NT2/D1 (cell line): ENCODE measurements at places on chromosomes 4 and X.
A peak's percentile ranks its signal among the peaks of the same experiment; 100 is the strongest.

- DNase-seq: no peak
Measured at GRCh38 chr4:2341261-2341841, 77.1 kb downstream of the ZFYVE28 start.

DNA sequence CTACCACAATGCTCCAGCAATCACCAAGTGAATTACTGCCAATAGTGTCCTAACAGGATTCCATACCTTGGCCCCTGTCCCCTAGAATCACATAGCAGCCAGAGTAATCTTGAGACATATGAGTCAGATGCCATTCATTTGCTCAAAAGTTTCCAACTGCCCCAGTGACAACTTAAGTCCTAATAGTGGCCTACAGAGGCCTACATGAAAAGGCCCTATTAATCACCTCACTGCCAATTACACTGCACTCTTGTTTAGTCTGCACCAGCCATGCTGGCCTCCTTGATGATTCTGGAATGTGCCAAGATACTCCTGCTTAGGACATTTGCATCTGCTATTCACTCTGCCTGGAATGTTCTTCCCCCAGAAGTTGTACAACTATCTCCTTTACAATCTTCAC, 130.7 kb downstream of the NR3C2 start:
- DNase-seq: no peak

DNA sequence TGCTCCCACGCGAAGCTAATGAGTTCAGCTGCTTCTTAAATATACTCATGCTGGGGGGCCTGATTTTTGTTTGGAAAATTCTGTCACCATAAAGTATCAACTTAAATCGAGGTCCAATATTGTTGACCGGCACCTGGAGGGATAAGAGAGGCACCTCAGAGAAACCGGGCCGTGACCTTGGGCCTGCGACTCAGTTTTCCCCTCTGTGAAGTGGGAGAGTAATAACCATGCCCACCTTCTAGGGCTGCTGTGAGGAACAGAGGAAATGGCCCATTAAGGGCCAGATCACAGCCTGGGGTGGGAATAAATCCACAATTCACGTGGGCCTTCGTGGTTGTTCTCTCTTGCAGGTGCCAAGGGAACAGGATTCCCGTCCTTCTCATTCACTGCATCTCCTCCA, 39.4 kb downstream of the ZBTB49 start:
- DNase-seq: no peak

DNA sequence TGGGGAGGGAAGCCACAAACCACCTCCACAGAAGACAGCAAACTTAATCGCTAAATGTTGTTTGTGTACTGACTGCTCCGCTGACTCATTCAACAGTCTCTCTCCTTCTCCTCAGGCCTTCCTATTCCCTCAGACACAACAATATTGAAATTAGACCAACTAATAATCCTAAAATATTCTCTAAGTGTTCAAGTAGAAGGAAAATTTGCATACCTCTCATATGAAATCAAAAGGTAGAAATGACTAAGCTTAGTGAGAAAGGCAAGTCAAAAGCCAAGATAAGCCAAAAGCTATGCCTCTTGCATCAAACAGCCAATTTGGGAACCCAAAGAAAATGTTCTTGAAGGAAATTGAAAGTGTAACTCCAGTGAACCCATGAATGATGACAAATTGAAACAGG, 75.7 kb upstream of the ARHGAP24 start:
- no peak for DNase-seq

DNA sequence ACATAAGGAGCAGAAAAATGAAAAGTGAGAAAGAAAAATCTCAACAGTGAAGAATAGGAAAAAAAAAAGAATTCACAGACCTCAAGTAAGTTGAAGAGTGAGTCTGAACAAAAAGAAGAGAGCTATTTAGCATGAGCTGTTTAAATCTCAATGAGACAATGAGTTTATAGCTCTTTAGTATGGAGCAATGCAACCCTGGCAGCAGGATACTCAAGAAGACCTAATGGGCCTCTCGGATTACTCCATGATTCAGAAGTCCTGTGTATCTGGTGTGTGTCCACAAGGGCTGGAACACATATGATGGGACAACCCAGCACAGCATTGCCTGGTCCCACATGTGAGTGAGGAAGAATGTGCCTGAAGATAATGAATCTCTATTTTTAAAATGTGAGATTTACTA, 563.1 kb upstream of the INTU start:
- peak; percentile 22 for DNase-seq

GRCh38 chr4:60945641-60946040, 254.5 kb upstream of the ADGRL3 start:
- DNase-seq: no peak

GRCh38 chrX:110341189-110342035, 17.2 kb upstream of the RTL9 start:
- DNase-seq: no peak

DNA sequence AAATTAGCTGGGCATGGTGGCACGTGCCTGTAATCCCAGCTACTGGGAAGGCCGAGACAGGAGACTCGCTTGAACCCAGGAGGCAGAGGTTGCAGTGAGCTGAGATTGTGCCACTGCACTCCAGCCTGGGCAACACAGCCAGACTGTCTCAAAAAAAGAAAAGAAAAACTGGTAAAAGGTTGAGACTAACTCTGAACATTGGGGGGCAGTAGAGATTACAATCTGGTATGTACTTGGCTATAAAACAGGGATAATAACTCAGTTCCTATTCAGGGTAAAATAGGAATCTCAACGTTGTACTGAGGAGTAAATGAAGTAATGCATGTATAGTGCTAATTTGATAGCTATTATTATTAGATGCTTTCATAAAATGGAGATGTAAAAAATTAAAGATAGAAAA, 12.5 kb upstream of the KLF8 start:
- no peak for DNase-seq

DNA sequence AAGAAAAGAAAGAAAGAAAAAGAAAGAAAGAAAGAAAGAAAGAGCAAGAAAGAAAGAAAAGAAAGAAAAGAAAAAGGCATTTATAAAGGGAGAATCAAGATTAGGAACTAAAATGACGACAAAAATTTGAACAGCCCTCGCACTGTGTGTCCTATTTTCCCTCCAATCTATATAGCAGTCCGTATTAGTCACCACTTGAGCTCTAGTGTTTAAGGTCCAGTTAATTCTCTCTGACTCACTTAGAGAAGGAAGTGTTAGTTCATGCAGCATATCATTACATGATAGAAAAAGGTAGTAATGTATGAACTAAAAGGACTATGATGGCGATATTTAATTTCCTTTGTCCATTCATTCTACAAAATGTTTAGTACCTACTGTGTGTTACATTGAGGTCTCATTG, 122.7 kb downstream of the CBLL2 start:
- no peak for DNase-seq

- no peak for DNase-seq
Measured at GRCh38 chr4:48370260-48371134, 29.2 kb downstream of the SLAIN2 start.

GRCh38 chrX:107577933-107578332, 50.4 kb upstream of the PRPS1 start:
- no peak for DNase-seq

- DNase-seq: no peak
Measured at GRCh38 chr4:105215609-105216313, 69.1 kb downstream of the TET2 start.

DNA sequence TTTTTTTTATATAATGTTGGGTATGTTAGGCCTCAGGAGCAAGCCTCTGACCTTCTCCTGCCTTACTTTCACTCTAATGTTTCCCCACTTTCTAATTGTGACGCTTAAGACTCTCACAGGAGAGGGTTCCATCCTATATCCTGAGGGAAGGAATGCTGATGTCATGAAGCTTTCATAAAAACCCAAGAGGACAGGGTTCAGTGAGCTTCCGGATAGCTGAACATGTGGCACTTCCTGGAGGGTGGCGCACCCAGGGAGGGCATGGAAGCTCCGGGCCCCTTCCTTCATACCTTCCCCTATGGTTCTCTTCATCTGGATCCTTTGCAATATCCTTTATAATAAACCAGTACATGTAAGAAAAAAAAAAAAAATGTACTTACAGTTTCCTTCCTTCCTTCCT, 48.0 kb upstream of the TMPRSS11E start:
- DNase-seq: no peak

DNA sequence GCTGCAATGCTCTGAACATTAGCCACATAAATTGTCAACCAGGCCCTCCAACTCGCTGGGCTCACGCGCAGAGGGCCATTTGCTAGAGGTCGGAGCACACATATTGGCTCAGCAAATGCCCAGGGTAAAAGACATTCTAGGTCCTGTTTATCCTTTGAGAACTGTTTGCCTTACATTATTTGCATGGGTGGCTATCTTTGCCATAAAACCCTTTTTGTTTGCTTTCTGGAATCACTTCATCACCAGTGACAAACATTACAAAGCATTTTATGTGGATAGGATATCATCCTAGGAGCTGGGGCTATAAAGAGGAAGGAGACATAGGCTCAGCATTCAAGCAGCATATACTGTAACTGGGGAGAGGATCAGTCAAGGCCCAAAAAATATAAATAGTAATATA, 149.2 kb upstream of the RAI2 start:
- no peak for DNase-seq

DNA sequence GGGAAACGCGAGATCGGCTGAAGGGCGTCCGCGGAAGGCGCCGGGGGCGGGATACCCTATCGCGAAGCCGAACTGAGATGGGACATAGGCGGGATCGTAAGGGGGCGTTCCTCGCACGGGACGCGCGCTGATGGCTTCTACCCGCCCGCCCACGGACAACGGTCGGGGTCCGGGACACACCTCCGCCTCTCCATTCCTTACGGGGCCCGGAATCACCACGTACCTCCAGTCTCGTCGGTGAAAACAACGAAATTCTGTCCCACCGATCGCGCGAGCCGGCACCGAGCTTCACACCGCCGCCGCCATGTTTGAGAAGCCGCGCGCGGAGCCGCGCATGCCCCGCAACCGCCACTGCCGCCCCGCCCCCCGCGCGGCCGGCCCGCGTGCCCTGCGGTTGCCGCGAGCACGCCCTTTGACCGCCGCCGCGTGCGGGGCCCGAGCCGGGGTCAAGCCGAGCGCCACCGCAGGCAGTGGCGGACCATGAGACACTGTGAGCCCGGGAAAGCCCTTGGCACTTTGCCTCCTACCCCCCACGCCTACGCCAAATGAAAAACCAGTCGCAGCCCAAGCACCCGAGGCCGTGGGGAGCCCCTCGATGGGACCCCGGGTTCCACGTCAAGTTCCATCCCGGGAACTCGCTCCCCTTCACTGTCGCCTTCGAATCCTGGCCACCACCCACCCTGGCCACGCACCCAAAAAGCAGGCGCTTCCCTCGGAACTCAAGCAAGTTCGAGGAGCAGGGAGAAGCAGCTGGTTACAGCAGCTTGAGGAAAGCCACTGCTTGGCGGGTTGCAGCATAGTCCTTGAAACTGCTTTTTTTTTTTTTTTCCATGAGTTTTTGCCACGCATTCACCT, at the start of gene SCML2:
Gene SCML2, minus strand, starts transcription at position 320 of the 855 bp plus-strand sequence. CDS start 20,617 bp downstream, outside the sequence.
- DNase-seq: peak; percentile 6
